ENCODE measurements at places on chromosomes 16 and 17.

GRCh38 chr16:66414891-66415290, 12.2 kb upstream of the BEAN1 start:
- DNase-seq, result no peak

DNA sequence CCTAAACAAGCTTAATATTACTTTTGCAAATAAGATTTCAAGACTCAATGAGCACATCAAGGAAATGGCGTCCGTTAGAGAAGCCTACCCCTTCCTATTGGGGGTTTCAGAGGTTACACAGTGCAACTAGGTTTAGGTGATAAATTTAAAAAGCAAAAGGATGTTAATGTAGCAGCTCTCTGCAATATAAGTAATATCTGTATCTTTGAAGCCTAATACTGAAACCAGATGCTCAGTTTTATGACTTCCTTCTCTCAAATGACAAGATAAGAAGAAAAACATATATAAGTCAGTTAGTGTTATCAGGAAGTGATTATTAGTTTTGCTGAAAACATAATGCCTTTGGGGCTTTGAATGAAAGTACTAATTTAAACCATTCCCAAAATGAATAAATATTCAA, 54.3 kb upstream of the MED13 start:
- no peak for DNase-seq

DNA sequence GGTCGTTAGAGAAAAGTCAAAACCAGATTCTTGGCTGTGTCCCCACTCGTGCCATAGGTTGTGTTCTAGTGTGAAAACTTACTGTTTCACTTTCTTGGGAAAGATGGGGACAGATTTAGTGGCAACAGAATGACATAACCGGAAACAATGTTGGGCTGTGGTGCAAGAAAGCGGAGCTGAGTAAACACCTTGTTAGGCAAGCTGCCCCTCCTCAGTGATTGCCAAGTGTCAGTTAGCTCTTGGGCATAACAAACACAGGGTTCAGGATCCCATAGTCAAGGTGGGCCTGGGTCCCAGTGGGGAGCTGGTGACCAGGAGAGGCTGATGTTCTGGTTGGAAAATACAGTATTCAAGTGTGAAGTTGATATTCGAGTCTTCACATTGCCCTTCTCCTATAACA, 15.4 kb downstream of the UBN1 start:
- no peak for DNase-seq

DNA sequence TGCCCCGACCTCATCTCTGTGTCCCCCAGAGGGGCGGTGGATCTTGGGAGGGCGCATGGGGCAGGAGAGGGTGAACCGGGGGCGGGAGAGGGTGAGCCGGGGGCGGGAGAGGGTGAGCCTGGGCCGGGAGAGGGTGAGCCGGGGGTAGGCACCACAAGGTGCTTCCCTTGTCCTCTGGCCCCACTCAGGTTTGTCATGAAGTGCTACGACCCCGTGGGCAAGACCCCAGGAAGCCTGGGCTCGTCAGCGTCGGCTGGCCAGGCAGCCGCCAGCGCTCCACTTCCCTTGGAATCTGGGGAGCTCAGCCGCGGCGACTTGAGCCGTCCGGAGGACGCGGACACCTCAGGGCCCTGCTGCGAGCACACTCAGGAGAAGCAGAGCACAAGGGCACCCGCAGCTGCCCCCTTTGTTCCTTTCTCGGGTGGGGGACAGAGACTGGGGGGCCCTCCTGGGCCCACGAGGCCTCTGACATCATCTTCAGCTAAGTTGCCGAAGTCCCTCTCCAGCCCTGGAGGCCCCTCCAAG, 18.9 kb downstream of the ASPSCR1 start:
- peak; percentile 3 for DNase-seq

GRCh38 chr16:70579248-70579647, 55.6 kb downstream of the SF3B3 start:
- DNase-seq, result no peak

DNA sequence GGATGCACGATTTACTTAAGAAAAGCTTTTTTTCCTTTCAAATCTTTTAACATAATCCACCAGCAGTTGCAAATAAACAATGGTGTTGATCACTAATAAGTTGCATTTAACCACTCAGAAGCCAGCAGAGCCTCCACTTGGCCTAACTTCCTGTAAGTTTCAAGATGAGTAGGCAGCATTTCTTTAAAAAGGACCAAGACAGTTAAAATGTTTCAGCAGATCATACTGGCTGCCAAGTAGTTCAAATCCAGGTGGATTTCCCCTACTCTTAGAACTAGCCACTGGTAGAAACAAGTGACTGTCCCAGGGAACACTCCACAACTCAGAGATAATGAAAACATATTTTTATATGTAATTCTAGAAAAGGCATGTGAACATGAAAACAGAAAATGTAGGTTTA, 17.0 kb upstream of the RFFL start:
- DNase-seq, result no peak

Data from iPS-NIHi11 (cell line).